ENCODE measurements at places on chromosomes 6 and 20.

DNA sequence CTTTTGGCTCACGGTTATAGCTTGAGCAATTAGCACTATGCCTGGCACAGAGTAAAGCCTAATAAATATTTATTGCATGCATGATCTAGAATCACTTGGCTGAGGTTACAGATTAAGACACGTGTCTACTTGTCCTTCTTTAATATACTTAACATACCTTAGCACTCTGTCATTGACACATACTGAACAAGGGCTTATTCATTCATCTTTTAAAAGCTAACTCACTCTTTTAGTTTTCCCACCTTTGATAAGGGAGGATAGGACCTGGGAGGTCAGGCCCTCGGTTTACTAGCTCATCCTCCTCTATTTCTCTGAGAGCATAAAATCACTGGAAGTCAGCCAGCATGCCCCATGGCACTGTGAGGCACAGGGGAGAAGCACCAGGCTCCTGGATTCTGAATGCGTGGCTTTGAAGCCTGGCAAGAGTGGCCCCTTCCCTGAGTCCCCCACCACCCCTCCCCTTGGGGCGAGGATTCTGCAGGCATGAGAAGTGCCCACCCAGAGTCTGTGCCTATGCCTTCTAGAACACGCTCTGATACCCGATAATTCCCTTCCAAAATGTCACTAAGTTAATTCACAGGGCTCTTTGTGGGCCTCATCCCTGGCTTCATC lies 11.2 kb downstream of the ZCCHC3 start:
- no peak for DNase-seq

DNA sequence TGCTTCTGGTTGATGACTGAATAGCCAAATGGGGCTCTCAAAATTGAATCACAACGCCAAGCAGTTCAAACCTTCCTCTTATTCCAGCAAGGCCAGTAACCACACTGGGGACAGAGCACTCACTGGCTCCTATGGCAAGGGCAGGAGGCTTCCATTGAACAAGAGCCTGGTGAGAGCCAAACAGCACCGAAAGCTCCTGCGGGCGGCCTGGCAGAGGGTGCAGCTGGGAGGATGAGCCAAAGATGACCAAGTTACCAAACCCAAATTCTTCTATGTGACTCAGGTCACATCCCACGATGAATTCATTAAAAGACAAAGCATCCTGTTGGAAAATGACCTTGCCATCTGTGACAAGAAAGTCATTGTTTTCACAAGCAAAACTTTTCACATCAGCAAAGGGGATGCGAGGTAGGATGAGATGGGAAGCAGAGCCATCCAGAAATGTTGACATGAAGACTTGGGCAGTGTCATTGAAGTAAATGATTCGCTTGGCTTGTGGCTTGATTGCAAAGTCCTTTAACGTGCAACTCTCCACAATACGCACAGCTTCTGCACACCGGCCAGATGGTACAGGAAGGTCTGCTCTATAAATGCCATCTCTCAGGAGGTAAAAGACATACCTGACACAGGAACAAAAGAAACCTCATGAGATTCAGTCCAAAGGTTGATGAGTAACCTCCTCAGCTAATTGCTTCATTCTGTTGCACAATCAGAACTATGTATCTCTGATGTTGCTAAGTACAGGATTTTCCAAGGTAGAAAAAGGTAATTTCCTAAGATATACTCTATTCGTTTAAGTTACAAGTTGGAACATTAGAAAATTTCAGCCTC lies 36.3 kb downstream of the ROS1 start:
- no peak for DNase-seq

DNA sequence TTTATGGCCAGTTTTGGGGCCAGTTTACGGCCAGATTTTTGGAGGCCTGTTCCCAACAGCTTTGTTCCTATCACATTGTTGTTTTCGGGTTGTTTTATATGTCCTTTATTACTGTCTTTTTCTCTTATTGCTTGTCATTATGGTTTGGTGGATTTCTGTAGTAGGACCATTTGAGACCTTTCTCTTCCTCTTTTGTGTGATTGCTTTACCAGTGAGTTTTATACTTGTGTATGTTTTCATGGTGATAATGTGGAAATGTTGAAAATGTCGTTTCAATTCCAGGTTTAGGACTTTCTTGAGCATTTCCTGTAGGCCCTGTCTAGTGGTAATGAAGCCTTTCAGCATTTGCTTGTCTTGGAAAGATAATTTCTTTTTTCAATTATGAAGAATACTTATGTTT lies 17.8 kb downstream of the HLA-B start:
- DNase-seq: no peak

- no peak for DNase-seq
Observed at GRCh38 chr6:17442196-17442595, 48.8 kb downstream of the CAP2 start.

DNA sequence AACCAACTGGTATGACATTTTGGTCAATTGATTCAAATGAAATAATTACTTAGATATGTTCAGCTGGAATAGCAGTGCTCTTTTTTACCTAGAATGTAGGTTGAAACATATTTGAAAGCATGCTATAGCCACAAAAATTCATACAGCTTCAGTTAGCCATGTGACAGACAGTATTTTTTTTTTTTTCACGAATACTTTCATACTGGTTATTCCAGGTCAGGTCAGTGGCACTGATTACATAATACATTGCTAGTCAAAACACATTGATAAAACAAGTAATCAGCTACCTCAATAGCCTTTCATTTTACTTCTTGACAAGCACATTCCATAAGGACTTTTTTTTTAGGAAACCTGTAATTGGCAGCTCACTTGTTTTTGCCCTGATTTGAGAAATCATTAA lies 222.6 kb downstream of the EYA4 start:
- no peak for DNase-seq

DNA sequence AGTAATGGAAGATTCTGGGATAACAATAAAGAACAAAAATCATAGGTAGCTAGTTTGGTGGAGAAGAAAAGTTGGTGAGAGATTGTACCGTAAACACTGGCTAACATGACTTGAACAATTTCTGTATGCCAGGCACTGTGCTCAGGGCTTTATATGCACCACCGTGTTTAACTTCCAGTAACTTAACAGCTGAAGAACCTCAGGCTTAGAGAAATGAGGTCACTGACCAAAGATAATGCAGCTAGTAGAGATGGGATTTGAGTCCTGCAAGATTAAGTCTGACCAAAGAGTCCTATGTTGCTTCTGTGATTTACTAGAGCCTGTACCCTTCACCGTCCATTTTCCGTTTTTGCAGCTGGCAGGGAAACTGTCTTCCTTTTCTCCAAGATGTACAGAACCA lies 2.7 kb downstream of the CSTF1 start:
- DNase-seq: no peak

DNA sequence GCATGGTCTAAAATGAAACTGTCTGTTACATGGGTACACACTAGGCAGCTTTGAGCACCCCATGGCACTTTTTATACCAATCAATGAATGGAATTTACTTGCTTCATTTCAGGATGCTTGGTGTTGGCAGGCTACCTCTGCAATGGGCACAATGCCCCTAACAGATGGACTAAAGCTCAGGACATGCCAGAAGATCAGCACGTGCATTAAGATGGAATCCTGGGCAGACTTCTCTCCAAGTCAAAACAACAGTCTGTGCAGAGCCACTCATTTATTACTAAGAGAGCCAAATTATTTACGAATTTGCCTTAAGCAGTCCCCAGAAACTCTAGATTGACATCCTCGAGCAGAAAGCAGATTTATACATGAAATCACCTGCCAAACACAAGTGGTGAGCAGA lies 55.8 kb upstream of the SCML4 start:
- DNase-seq: no peak

- no peak for DNase-seq
Observed at GRCh38 chr20:42214074-42214473, 595.9 kb upstream of the CHD6 start.

DNA sequence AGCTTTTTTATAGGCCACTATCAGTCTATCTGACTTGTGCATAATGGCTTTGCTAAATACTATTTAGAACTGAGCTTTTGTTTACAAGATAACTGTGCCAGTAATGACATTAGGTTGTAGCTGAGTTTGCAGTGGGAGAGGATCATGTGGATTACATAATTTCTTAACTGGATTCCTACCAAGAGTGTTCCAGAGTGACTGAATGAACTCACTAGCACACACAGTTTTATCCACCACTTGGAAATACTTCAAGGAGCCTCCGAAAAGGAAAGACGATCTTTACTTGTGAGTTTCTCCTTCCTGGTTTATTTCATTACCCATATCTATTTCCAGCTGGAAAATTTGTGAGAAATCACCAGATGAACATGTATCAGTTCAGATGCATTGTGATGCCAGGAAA lies 10.9 kb upstream of the SYNE1 start:
- DNase-seq: no peak

DNA sequence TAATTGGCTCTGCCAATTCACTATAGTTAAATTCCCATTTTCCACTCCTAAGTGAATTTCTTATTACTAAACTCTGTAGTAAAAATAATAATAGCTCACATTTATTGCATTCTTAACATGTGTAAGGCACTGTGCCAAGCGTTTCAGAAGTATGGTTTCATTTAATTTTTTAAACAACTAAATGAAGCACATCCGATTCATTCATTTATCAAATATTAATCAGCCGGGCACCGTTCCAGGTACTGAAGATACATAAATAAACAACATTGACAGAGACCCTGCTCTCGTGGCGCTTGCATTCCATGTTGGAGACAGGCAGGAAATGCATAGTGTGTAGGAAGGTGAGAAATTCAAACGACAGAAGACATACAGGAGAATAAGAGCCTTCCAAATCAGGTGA lies 423.2 kb upstream of the JARID2 start:
- DNase-seq: no peak

GRCh38 chr20:4490606-4491280 lies 231.0 kb upstream of the PRND start:
- DNase-seq: no peak

GRCh38 chr6:45970326-45970725 lies 45.3 kb downstream of the CLIC5 start:
- no peak for DNase-seq

DNA sequence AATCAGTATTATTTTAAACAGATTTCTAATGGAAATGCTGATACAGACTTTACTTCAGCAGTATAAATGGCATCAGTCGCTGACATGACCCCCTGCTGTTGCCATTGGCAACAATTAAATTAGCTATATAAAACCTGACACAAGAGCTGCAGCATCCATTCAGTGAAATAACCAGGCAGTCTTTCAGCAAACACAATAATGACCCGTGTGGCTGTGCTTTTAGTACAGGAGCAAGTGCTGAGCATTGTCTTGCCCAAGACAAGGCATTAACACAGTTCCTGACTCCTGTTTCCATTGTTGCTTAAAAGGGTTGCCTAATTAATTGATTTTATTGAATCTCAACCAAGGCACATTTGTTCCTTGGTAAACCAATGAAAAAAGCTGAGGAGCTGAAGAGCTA lies 382.1 kb downstream of the HACE1 start:
- DNase-seq: no peak

- DNase-seq: no peak
Observed at GRCh38 chr6:123641497-123641896, 4.7 kb upstream of the TRDN start.

DNA sequence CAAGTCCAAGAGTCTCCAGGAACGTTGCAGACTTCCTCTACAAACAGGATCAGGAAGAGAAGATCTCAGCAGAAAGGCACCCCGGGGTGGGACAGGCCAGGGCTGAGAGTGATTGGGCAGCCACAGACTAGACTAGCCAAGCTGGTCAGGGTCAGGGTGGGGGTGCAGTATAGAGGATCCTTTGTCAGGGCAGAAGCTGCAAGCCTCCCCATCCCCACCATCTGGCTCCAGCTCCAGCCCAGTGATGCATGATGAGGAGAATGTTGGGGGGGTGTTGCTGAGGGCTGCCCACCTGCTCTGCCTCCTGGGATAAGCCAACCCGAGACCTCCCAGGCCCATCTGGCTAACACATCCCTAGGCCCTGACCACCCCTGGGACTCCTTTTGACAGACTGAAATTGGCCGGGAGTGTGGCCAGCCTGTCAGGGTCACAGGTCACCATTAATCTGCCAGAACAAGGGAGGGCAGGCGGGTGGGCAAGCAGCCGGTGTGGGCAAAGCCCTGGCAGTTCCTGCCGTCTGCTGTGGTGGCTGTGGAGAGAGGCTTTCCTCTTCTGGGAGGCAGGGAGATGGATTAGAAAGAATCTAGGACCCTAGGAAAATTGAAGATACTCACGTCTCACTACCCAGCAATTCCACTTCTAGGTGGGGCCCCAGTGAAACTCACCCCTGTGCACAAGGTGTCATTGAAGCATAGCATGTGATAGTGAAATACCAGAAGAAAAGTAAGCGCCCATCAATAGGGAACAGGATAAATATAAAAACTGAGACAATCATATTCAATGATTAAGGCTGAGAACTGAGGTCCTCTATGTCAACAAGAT lies 22.1 kb upstream of the SNTA1 start:
- no peak for DNase-seq

DNA sequence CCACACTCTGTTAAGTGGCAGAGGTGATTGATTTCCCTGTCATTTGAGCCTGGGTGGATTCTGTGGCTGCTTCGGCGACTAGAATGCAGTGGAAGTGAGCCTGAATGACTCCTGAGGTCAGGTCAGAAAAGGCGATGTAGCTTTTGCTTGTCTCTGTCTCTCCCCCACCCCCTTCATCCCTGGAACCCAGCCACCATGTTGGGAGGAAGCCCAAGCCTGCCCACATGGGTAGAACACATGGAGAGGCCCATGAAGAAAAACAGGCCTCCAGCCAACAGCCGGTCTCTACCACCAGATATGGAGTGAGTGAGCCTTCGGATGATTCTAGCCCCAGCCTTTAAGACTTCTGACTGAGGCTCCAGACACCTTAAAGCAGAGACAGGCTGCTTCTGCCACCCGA lies 181.0 kb downstream of the TFAP2C start:
- no peak for DNase-seq

DNA sequence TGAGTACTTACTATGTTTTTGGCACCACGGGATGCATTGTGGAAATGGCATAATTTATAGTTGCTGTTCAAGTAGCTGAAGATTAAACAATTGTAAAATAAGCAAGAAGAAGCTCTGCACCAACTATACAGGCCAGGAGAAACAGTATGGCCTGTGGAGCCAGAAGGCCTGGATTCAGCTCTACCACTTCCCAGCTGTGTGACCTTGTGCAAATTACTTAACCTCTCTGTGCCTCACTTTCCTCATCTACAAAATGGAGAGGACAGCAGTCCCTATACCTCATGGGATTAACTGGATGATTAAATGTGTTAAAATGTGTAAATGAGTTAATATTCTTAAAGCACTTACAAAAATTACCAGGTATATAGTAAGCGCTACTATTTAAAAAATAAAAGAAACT lies 49.1 kb downstream of the CNKSR3 start:
- DNase-seq: no peak

- no peak for DNase-seq
Observed at GRCh38 chr6:137272403-137272802, 53.2 kb upstream of the IFNGR1 start.
